ENCODE measurements at places on chromosomes 6 and 20.

DNA sequence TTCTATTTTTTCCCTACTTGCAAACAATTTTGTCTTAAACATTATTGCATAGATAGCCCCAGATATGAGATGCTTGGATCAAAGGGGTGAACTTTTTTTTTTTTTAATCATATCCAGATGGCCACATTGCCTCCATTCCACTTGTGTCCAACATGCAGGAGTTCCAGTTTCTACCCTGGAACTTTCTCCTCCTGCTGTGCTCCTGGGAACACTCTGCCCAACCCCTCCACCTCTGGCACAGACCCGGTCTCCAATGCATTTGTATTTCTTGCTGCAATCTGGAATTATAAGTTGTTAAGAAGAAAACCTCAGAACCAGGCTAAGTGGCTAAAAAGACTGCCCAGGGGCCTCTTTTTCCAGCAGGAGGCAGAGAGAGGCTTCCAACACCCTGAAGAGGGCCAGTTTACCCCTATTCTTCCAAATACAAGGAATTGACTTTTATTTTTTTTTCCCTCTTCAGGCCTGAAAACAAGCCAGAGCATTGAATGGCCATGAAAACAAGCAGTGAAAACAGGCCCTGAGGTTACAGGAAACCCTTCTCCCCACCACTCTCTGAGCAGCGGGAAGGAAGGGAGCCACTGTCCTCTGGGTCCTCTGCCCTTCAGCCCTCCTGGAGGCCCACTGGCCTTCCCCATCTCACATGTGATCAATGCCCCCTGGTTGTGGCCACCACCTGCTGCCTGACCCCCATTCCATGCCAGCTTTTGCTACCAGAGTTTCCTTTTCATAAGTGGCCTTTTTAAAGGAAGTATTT, 44.3 kb downstream of the PDYN start:
- no peak for DNase-seq
- H3K27ac ChIP-seq: no peak overlapping the region
- H3K4me1 ChIP-seq: no peaks in the 10 kb centered on the region
- H3K36me3 ChIP-seq: no peaks in the 10 kb centered on the region
- peaks cover 70% of the 10 kb centered on the region for H3K27me3 ChIP-seq

- no peak overlapping the region for H3K27ac ChIP-seq
- peaks cover 8% of the 10 kb centered on the region for H3K4me1 ChIP-seq
- H3K27me3 ChIP-seq: peaks cover 16% of the 10 kb centered on the region
- no peak overlapping the region for H3K4me3 ChIP-seq
- DNase-seq: no peak
These were observed 185.5 kb upstream of the TNFAIP3 start for GRCh38 chr6:137681445-137682009.

- no peaks in the 10 kb centered on the region for H3K36me3 ChIP-seq
- peaks cover 4% of the 10 kb centered on the region for H3K27me3 ChIP-seq
- H3K27ac ChIP-seq: no peak overlapping the region
- H3K4me3 ChIP-seq: no peak overlapping the region
These were observed 58.0 kb downstream of the BLOC1S5 start for GRCh38 chr6:8006208-8006607.

GRCh38 chr20:17648791-17649730, 33.0 kb downstream of the RRBP1 start:
- peaks cover 11% of the 10 kb centered on the region for H3K4me1 ChIP-seq
- no peaks in the 10 kb centered on the region for H3K27me3 ChIP-seq
- no peak overlapping the region for H3K27ac ChIP-seq
- DNase-seq: no peak
- no peaks in the 10 kb centered on the region for H3K36me3 ChIP-seq

GRCh38 chr6:162404951-162405350, 322.6 kb downstream of the PRKN start:
- H3K27ac ChIP-seq: no peak overlapping the region
- H3K36me3 ChIP-seq: no peaks in the 10 kb centered on the region
- no peak for DNase-seq
- no peak overlapping the region for H3K4me3 ChIP-seq
- H3K27me3 ChIP-seq: no peaks in the 10 kb centered on the region

DNA sequence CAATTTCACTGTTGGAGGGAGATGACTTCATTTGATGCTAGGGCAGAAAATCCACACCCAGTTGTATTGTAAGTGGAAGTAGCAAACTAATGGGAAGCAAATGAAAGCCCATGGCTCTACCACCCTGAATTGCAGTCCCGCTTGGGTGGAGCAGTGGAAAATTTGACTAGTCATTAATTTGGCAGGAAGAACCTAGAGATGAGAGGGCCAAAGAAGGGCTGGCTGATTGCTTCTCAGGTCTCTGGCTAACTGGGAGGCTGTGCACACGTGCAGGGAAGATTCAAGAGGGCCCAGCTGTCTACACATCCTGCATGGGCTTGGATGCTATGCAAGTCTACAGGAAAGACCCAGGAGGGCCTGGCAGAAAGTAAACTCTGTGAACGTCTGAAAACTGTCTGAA, 466.2 kb downstream of the TFAP2A start:
- no peak overlapping the region for H3K4me3 ChIP-seq
- H3K36me3 ChIP-seq: no peaks in the 10 kb centered on the region
- no peaks in the 10 kb centered on the region for H3K4me1 ChIP-seq
- no peak for DNase-seq

- no peak overlapping the region for H3K4me3 ChIP-seq
- DNase-seq: no peak
- no peaks in the 10 kb centered on the region for H3K27me3 ChIP-seq
- no peak overlapping the region for H3K27ac ChIP-seq
These were observed 113.9 kb downstream of the HIVEP1 start for GRCh38 chr6:12126051-12126450.

DNA sequence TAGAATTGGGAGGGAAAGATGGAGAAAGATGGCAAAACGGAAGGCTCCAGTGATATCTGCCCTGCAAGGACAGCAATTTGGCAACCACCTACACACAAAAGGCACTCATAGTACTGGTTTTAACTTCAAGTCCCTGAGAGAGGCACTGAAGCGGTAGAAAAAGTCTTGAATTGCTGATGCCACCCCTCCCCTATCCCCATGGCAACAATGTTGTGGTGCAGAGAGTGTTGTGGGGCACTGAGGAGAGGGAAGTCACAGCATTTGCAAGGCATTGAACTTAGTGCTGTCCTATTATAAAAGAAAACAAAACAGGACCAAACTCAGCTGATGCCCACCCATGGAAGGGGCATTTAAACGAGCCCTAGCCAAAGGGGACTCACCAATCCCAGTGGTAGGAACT, 343.7 kb downstream of the HAO1 start:
- H3K4me1 ChIP-seq: no peaks in the 10 kb centered on the region
- no peaks in the 10 kb centered on the region for H3K36me3 ChIP-seq
- no peak for DNase-seq
- H3K4me3 ChIP-seq: no peak overlapping the region

DNA sequence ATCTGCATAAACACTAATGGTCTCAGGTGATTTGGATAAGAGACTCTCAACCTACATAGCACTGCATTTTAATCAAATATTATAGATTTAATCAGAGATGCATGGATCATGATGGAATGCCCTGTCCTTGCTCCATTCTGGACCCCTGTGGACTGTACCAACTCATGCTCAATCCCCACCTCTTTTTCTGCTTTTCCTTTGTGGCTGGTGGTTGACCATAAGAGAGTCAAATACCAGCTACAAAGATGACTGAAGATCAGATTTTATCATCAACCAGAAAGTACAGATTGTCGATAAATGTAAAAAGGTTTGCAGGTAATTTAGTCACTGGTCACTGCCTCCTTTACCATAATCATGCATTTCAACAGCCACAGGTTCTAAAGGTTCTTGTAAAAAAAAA, 116.2 kb downstream of the ME1 start:
- no peaks in the 10 kb centered on the region for H3K36me3 ChIP-seq
- no peak overlapping the region for H3K4me3 ChIP-seq
- no peak overlapping the region for H3K27ac ChIP-seq
- H3K27me3 ChIP-seq: no peaks in the 10 kb centered on the region

- H3K4me3 ChIP-seq: no peak overlapping the region
- H3K36me3 ChIP-seq: no peaks in the 10 kb centered on the region
- H3K4me1 ChIP-seq: peaks cover 6% of the 10 kb centered on the region
- H3K27me3 ChIP-seq: peaks cover 10% of the 10 kb centered on the region
- peak overlapping the region; percentile 45 for H3K27ac ChIP-seq
These were observed 85.7 kb upstream of the AGPAT4 start for GRCh38 chr6:161359618-161359945.

- no peak overlapping the region for H3K27ac ChIP-seq
- no peaks in the 10 kb centered on the region for H3K27me3 ChIP-seq
- H3K4me3 ChIP-seq: no peak overlapping the region
- no peak for DNase-seq
- H3K4me1 ChIP-seq: peaks cover 10% of the 10 kb centered on the region
- peaks cover 58% of the 10 kb centered on the region for H3K36me3 ChIP-seq
These were observed 560.1 kb downstream of the UTRN start for GRCh38 chr6:144845186-144845585.

DNA sequence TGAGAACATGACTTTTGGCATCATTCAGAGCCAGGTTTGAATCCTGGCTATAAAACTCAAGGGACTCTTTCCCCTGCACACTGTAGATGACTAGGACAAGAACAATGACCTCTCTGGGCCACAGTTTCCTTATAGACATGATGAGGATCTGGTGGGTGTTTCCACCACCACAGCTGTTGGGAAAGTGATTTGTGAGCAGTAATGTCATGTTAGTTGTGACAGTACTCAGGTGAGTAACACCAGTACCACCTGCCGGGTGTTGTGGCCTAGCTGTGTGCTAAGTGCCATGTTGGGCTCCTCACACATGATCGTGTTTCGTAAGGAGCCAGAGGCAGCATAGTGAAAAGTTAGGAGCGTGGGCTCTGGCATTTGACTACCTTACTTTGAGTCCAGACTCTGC, 24.1 kb downstream of the HM13 start:
- no peaks in the 10 kb centered on the region for H3K27me3 ChIP-seq
- no peak overlapping the region for H3K4me3 ChIP-seq
- no peak for DNase-seq
- peak overlapping the region; percentile 71 for H3K27ac ChIP-seq
- peaks cover 22% of the 10 kb centered on the region for H3K4me1 ChIP-seq

GRCh38 chr6:158506601-158507000, 53.3 kb upstream of the TMEM181 start:
- no peak overlapping the region for H3K27ac ChIP-seq
- H3K27me3 ChIP-seq: no peaks in the 10 kb centered on the region
- H3K4me3 ChIP-seq: no peak overlapping the region

DNA sequence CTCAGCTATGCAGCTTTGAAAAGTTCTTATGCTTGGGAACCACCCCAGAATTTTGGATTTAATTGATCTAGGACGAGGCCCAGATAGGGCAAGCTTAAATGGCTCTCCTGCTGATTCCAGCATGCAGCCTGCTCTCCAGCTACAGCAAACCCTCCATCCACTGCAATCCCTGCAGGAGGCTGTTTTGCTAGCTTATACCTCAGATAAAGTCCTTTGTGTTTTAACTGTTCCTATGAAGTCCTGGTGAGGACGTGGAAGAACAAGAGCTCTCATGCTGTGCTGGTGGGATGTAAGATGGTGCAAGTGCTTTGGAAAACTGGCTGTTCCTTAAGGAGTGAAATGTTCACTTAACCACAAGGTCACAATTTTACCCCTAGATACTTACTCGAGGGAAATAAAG, 25.5 kb upstream of the NXT1 start:
- DNase-seq: no peak
- peaks cover 38% of the 10 kb centered on the region for H3K27me3 ChIP-seq
- no peak overlapping the region for H3K4me3 ChIP-seq
- H3K4me1 ChIP-seq: no peaks in the 10 kb centered on the region

DNA sequence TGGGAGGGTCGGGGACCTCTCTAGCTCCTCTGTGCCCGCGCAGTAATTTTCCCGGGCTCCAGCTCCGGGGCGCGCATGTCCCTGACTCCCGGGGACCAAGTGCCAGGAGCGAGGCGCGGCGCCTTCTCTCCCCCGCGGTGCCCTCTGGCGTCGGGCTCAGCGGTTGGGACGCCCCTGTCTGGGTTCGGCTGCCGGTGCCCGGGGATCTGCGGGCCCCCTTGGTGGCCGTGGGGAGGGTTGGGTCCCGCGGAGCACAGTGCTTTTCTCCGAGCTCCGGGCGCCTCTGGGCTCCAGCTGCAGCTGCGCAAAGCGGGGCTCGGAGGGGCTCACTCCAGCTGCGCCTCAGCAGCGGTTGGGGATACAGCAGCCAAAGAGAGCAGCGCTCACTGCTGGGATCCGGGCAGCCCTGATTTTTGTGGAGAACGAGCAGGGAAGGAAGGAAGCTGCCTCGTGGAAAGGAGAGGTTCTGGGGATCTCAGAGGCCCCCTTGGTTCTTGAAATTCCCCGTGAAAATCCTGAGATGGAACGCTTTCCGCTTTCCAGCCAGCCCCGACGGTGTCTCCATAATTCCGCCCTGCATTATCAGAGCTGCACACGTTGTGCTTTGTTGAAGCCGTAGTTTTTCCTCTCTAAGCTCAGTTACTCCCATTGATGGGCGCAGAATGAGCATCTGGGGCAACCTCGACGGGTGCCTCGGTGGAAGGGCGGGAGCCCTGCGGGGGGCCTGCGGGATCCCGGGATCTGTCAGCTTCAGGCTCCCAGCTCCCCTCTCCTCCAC, 861 bp downstream of the PPP1R14C start:
- H3K4me3 ChIP-seq: peak overlapping the region; percentile 74
- H3K27me3 ChIP-seq: peaks cover 90% of the 10 kb centered on the region

DNA sequence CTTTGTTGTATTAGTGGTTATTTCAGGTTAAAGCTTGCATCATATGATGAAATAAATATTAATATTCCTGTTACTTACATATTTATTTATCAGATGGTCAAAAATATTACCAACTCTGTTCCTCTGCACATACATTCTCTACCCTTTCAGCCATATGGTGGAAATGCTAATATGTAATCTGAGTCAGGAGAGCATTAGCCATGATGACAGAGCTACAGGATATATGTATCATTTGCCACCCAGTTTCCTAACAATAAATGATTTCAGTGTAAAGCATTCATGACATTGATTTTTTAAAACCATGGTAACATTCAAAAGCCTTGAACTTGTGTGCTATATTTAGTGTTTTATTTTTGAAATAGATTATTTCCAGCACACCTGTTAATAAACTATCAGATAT, 16.6 kb downstream of the POPDC3 start:
- no peak overlapping the region for H3K27ac ChIP-seq
- no peaks in the 10 kb centered on the region for H3K36me3 ChIP-seq
- H3K4me1 ChIP-seq: no peaks in the 10 kb centered on the region

- H3K27me3 ChIP-seq: peaks cover 6% of the 10 kb centered on the region
- H3K4me3 ChIP-seq: peak overlapping the region; percentile 75
- H3K27ac ChIP-seq: peak overlapping the region; percentile 93
- peak; percentile 15 for DNase-seq
- H3K36me3 ChIP-seq: peaks cover 3% of the 10 kb centered on the region
These were observed 8.0 kb upstream of the SLC17A3 start for GRCh38 chr6:25882051-25882496.

GRCh38 chr6:73263570-73263909, 544 bp upstream of the KHDC1 start:
- no peaks in the 10 kb centered on the region for H3K27me3 ChIP-seq
- no peak for DNase-seq
- H3K4me1 ChIP-seq: peaks cover 18% of the 10 kb centered on the region
- H3K36me3 ChIP-seq: peaks cover 4% of the 10 kb centered on the region
- H3K4me3 ChIP-seq: peak overlapping the region; percentile 86
- peak overlapping the region; percentile 81 for H3K27ac ChIP-seq

- no peak overlapping the region for H3K4me3 ChIP-seq
- H3K4me1 ChIP-seq: no peaks in the 10 kb centered on the region
- H3K27ac ChIP-seq: no peak overlapping the region
- DNase-seq: no peak
- H3K27me3 ChIP-seq: no peaks in the 10 kb centered on the region
These were observed 6.3 kb upstream of the AHI1 start for GRCh38 chr6:135503703-135504475.

GRCh38 chr6:3749977-3750316, 1.6 kb downstream of the PXDC1 start:
- H3K27me3 ChIP-seq: peaks cover 34% of the 10 kb centered on the region
- H3K4me3 ChIP-seq: peak overlapping the region; percentile 72
- H3K4me1 ChIP-seq: peaks cover 10% of the 10 kb centered on the region
- DNase-seq: no peak
- peak overlapping the region; percentile 51 for H3K27ac ChIP-seq

GRCh38 chr6:2875359-2876191, 27.5 kb downstream of the SERPINB9 start:
- no peak for DNase-seq
- peak overlapping the region; percentile 98 for H3K27ac ChIP-seq
- peaks cover 8% of the 10 kb centered on the region for H3K36me3 ChIP-seq
- H3K27me3 ChIP-seq: no peaks in the 10 kb centered on the region

Data from effector memory CD8-positive, alpha-beta T cell (primary cell).